ENCODE measurements at places on chromosomes 6 and 20.

DNA sequence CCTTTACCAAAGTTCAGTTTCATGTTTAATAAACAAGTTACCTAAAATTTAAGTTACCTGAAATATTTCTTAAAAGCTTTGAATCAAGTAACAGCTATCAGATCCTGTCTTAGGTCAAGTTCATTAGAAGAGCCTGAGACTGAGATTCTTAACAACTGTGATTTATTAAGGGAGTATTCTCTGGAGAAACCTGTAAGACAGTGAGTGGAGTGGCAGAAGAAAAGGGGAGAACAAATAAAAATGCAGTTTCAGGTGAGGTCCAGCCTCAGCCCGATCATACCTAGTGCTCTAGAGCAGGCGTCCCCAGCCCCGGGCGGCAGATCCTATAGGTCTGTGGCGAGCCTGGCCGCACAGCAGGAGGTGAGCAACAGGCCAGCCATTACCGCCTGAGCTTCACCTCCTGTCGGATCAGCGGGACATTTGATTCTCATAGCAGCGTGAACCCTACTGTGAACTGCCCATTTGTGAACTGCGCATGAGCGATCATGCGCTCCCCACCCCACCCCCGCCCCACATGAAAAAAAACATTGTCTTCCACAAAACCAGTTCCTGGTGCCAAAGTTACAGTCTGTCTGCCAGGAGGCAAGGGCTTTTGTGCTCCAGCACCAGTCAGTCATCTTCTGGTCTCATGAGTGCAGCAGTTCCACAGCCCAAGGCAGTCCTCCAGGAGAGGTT lies 59.2 kb upstream of the ADGRB3 start:
- DNase-seq = peak; percentile 48

- DNase-seq = no peak
Measured at GRCh38 chr6:158222066-158222465, 53.9 kb downstream of the GTF2H5 start.

GRCh38 chr6:76771059-76771634 lies 692.1 kb downstream of the HTR1B start:
- DNase-seq = no peak

GRCh38 chr6:24589334-24589733 lies 56.7 kb downstream of the KIAA0319 start:
- DNase-seq = no peak

DNA sequence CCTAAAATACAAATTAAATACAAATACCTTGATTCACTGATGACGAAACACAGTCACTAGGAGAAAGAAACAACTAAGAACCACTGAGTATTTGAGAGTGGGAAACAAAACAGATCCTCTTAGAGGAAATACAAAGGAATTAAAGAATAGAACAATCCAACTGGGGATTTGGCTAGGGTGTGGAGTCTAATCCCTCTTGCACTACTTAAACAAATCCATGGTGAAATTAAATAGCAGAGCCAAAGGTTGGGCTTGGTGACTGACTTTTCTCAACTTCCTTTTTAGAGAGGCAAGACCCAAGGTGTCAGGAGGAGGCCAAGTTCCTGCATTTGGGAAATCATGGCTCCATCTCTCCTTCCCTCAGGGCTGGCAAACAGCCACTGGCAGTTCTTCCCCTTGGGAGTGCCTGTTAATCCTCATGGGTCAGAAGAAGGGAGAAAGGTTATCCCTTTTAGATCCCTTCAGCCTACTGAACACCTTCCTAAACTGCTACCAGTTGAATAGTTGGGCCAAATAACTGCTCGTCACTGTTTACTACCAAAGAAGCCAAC lies 101.2 kb upstream of the TRAF3IP2 start:
- DNase-seq = no peak

- no peak for DNase-seq
Measured at GRCh38 chr6:30555816-30556065, 548 bp downstream of the GNL1 start.

DNA sequence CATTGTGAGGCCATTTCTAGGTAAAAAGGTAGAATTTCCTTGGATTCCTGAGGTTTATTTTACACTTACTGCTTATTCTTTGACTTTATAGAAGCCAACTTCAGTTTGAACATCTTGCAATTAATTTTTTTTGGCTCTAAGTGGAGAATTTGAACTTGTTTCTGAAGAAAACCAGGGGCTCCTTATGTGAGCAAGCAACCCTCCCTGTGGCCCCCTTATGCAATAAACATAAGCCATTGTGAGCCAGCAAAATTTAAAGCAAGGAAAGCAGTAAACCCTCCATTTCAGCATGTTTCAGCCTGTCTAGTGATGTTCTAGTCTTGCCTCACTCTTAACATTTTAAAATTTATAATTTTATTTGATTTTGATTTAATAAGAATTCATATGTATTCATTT lies 5.6 kb downstream of the HLA-F start:
- DNase-seq = no peak

GRCh38 chr6:150987371-150987828 lies 121.9 kb downstream of the MTHFD1L start:
- DNase-seq = no peak
